ENCODE measurements at places on chromosomes 2 and 18.

DNA sequence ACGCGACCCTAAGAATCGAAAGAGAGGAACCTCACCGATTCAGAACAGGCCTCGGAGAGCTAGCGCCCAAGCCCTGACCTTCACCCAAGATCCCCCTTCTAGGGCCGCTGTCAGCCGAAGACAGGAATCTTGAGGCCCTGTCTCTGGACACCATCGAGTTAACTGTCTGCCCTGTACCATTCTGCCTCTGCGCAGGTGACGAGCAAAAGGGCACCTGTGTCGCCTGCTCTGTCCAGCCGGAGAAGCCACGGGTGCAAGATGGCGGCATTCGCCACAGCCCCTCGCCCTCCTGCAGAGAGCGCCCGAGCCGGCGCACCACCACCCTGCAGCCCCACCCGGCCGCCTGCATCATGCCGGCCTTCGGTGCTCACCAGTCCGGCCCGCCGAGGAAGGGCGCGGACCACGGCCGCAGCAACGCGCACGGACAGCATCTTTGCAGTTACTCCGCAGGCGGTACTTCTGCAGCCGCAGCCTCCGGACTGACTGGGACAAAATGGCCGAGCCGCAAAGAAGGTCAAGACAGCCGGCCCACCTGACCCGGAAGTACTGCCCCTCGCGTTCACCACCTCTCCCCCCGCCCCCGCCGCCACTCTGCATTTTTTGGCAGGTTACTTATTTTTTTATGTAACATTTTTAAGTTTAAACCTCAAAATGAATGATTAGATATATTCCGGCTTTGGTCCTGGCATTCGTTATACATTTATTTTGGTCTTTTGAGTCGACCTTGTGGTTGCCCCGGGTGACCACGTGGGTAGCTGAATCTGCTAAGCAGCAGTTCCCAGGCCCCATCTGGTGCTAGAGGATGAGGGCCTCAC, at the start of gene ATP5F1A:
Gene ATP5F1A (minus strand): TSS at position 496 of the 815 bp plus-strand sequence. CDS start 65 bp downstream, at position 431.
- DNase-seq = peak; percentile 66
- peaks cover 21% of the 10 kb centered on the region for H3K4me1 ChIP-seq
- H3K27me3 ChIP-seq = no peaks in the 10 kb centered on the region
- peak within 1 kb of the TSS; percentile 55 for H3K27ac ChIP-seq

GRCh38 chr18:29163596-29163995, 986.7 kb upstream of the CDH2 start:
- H3K4me3 ChIP-seq = no peak overlapping the region
- H3K4me1 ChIP-seq = peaks cover 23% of the 10 kb centered on the region
- H3K27me3 ChIP-seq = no peaks in the 10 kb centered on the region
- no peak for DNase-seq
- peak overlapping the region; percentile 74 for H3K27ac ChIP-seq

DNA sequence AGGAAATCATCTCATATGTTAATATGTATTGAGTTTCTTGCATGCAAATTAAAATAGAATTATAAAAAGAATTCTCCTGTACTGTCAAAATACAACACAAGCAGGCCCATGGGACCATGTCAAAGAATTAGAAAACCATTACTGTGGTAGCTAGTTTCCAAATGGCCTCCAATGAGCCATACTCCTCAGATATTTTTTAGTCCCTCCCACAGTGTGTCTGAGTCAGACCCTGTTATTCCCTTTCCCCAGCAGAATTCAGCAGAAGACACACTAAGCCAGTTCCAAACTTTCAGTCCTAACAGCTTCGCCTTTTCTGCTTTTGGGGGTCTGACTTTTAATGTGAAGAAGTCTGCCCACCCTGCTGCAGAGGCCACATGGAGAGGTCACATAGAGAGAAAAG, 86.7 kb downstream of the FIGN start:
- no peak overlapping the region for H3K4me3 ChIP-seq
- no peaks in the 10 kb centered on the region for H3K4me1 ChIP-seq
- no peak overlapping the region for H3K27ac ChIP-seq
- no peak for DNase-seq
- no peaks in the 10 kb centered on the region for H3K36me3 ChIP-seq

GRCh38 chr2:72023678-72024390, 123.8 kb downstream of the CYP26B1 start:
- H3K27me3 ChIP-seq = no peaks in the 10 kb centered on the region
- DNase-seq = no peak
- H3K4me3 ChIP-seq = no peak overlapping the region
- no peaks in the 10 kb centered on the region for H3K4me1 ChIP-seq

DNA sequence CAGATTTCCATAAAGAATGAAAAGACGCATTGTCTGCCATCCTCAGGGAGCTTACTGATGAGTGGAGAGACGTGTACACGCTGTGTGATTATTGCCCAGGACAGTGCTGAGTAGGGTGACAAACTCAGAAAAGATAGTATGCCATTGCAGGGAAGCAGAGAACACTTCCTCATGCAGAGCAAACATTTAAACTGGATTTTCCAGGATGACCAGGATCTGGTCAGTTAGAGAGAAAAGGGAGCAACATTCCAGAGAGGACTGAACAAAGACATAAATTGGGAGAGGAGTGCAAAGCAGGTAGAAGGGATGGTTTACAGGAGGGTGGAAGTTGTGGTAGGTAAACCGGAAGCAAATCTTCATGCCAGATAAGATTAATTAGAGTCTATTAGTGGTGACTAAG, 2.3 kb downstream of the SLC9A2 start:
- H3K4me1 ChIP-seq = peaks cover 32% of the 10 kb centered on the region
- no peak overlapping the region for H3K4me3 ChIP-seq
- H3K27ac ChIP-seq = no peak overlapping the region

GRCh38 chr2:73980566-73980965, 4.1 kb upstream of the TET3 start:
- H3K27me3 ChIP-seq = no peaks in the 10 kb centered on the region
- H3K27ac ChIP-seq = no peak overlapping the region

- no peak overlapping the region for H3K27ac ChIP-seq
- H3K27me3 ChIP-seq = no peaks in the 10 kb centered on the region
- no peaks in the 10 kb centered on the region for H3K36me3 ChIP-seq
- peaks cover 14% of the 10 kb centered on the region for H3K4me1 ChIP-seq
- H3K4me3 ChIP-seq = no peak overlapping the region
Observed at GRCh38 chr2:37919631-37920032, 5.5 kb upstream of the RMDN2 start.

- H3K27me3 ChIP-seq = peaks cover 36% of the 10 kb centered on the region
- H3K36me3 ChIP-seq = no peaks in the 10 kb centered on the region
- H3K4me3 ChIP-seq = no peak overlapping the region
- H3K4me1 ChIP-seq = no peaks in the 10 kb centered on the region
- H3K27ac ChIP-seq = no peak overlapping the region
- no peak for DNase-seq
Observed at GRCh38 chr18:75742516-75742915, 315.0 kb upstream of the SMIM21 start.

- no peak overlapping the region for H3K4me3 ChIP-seq
- H3K27ac ChIP-seq = no peak overlapping the region
- no peaks in the 10 kb centered on the region for H3K27me3 ChIP-seq
Observed at GRCh38 chr18:62739911-62740310, 24.6 kb downstream of the PHLPP1 start.

- H3K27me3 ChIP-seq = 0 out of 2 replicates have a peak, but pooled peaks cover 9% of the 10 kb centered on the region
- H3K36me3 ChIP-seq = no peaks in the 10 kb centered on the region
- no peaks in the 10 kb centered on the region for H3K4me1 ChIP-seq
- no peak overlapping the region for H3K27ac ChIP-seq
- H3K4me3 ChIP-seq = no peak overlapping the region
- no peak for DNase-seq
Observed at GRCh38 chr2:75928093-75928492, 217.4 kb upstream of the GCFC2 start.

DNA sequence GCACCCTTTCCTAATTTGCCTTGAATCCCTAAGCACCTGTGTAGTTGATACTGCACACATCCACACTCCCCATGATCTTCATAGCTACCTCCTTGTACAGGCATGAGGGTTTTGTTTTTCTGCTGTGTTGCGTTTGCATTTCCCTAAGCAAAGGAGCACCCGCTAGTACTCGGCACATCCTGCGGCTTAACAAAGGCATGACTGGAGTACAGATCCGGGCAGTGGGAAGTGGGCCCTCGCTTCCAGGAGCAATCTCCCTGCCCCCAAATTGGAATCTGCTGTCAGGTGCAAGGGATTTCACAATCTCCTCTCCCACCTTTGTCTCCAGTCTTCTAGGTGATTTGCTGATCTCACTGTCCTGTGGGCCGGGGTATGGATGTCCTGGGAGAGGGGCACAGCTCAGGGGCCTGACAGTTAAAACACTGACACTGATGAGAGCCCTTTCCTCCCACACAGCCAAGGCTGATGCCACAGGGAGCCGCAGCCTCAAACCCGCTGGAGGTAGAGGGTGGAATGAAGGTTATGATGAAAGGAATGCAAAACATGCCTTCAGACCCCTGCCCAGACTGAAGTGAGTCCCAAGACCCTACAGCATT, 98.7 kb upstream of the THOC1 start:
- no peak overlapping the region for H3K27ac ChIP-seq
- no peak overlapping the region for H3K4me3 ChIP-seq
- peaks cover 94% of the 10 kb centered on the region for H3K27me3 ChIP-seq

- no peaks in the 10 kb centered on the region for H3K36me3 ChIP-seq
- H3K27me3 ChIP-seq = peaks cover 66% of the 10 kb centered on the region
- DNase-seq = no peak
Observed at GRCh38 chr2:25132299-25132635, 36.1 kb downstream of the POMC start.

- H3K27ac ChIP-seq = no peak overlapping the region
- peaks cover 8% of the 10 kb centered on the region for H3K4me1 ChIP-seq
- H3K36me3 ChIP-seq = no peaks in the 10 kb centered on the region
- H3K27me3 ChIP-seq = no peaks in the 10 kb centered on the region
Observed at GRCh38 chr2:201883606-201884369, 77.5 kb downstream of the CDK15 start.

DNA sequence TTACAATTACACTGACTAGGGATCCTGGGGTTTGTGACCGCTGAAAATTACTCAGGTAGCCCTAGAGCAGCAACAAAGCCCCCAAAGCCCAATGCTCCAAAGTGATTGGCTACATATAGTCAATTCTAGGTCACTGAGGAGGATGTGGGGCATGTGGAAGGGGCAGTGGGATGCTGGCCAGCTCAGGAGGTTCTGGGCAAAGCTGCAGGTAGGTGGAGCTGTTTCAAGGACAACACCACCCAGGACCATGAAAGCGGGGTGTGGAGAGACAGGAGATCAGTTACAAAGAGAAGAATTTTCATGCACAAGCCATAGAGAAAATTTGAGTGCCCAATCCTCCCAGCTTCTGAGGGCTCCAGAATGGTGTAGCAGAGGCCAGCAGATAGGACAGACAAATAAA, 75.0 kb upstream of the CCDC85A start:
- H3K27ac ChIP-seq = no peak overlapping the region
- no peaks in the 10 kb centered on the region for H3K4me1 ChIP-seq
- 0 out of 2 replicates have a peak, but pooled peaks cover 2% of the 10 kb centered on the region for H3K27me3 ChIP-seq
- DNase-seq = no peak
- no peak overlapping the region for H3K4me3 ChIP-seq
- no peaks in the 10 kb centered on the region for H3K36me3 ChIP-seq

GRCh38 chr2:236711440-236711839, 141.8 kb downstream of the ACKR3 start:
- peaks cover 8% of the 10 kb centered on the region for H3K27me3 ChIP-seq
- H3K36me3 ChIP-seq = no peaks in the 10 kb centered on the region
- peak overlapping the region; percentile 59 for H3K27ac ChIP-seq
- H3K4me3 ChIP-seq = no peak overlapping the region
- peak; percentile 83 for DNase-seq

- H3K27ac ChIP-seq = no peak overlapping the region
- no peak overlapping the region for H3K4me3 ChIP-seq
- H3K36me3 ChIP-seq = no peaks in the 10 kb centered on the region
Observed at GRCh38 chr2:201413143-201413542, 38.1 kb downstream of the TRAK2 start.

DNA sequence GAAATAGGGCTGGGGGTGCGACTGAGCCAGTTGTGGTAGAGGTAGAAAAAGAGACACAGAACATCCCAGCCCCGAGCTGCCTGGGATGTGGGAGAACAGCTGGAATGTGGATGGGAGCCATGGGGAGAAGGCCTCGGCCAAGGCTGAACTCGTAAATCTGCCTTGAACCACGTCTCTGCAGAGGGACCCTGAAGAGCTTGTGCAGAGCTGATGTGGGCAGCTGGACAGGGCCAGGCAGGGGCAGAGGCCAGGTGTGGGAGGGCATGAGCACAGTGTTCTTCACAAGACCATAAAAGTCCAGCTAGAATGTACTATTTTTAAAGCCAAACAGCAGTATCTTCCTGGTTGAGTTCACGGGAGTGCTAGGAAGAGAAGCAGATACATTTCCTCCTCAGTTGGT, 5.7 kb downstream of the TCF23 start:
- no peaks in the 10 kb centered on the region for H3K36me3 ChIP-seq
- H3K4me3 ChIP-seq = no peak overlapping the region
- no peak overlapping the region for H3K27ac ChIP-seq
- H3K4me1 ChIP-seq = no peaks in the 10 kb centered on the region
- no peak for DNase-seq
- H3K27me3 ChIP-seq = no peaks in the 10 kb centered on the region

- peaks cover 13% of the 10 kb centered on the region for H3K4me1 ChIP-seq
- H3K36me3 ChIP-seq = no peaks in the 10 kb centered on the region
- no peaks in the 10 kb centered on the region for H3K27me3 ChIP-seq
Observed at GRCh38 chr2:191050640-191050987, 36.6 kb upstream of the STAT1 start.

GRCh38 chr2:158806941-158807340, 11.8 kb downstream of the DAPL1 start:
- DNase-seq = no peak
- H3K27me3 ChIP-seq = no peaks in the 10 kb centered on the region
- H3K27ac ChIP-seq = no peak overlapping the region
- no peaks in the 10 kb centered on the region for H3K4me1 ChIP-seq
- no peak overlapping the region for H3K4me3 ChIP-seq
